Stimulated activated naive B cell treated with anti-CD40 and anti-IgM and Interleukin-4, amounts not matched to agents 10 μg/mL and 1 μg/mL and 100 μg/mL, for 72 hours (primary cell): ENCODE measurements at places on chromosomes 12 and 14.

GRCh38 chr12:31961137-31961536 lies 1.9 kb downstream of the RESF1 start:
- DNase-seq, result no peak

DNA sequence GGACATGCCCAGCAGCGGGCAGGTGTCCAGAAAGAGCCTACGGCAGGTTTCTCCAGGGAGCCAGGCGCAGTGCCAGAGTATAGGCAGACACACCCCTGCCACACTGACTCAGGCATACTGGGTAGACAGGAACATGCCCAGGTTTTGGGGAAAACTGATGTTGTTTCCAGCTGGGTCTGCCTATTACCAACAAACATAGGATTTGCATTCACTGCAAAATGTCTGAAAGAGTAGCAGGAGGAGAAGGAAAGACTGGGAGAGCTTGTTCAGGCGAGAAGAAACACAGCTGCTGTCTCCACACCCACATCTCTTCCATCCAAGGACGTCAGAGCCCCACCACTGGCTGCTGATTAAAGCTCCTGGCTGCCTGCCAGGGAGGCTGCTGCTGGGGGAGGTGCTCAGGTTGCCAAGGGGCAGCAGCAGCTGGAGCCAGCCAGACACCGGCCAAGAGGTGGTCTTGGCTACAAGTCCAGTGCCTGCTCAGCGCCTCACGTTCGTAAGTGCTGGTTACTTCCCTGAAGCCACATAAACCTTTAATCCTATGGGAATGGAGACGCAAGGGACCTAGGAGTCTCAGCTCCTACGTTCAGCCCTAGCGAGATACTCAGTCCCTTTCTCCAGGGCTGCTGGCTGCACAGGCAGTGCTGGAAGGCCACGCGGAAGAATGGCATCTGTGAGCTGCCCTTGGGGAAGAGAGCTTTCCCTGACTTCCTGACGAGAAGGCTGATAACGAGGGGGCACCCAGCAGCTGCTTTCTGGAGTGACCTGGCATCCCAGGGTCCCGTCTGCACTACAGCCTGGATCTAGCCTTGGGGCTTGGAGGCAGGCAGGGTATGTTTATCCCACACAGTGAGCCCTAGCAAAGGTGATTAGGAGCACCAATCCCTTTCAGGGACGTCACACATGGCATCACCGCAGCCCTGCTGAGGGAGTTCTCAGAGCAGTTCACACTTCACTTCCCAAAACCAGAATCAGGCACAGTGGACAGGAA lies 58.1 kb downstream of the PLEKHG3 start:
- DNase-seq, result no peak

DNA sequence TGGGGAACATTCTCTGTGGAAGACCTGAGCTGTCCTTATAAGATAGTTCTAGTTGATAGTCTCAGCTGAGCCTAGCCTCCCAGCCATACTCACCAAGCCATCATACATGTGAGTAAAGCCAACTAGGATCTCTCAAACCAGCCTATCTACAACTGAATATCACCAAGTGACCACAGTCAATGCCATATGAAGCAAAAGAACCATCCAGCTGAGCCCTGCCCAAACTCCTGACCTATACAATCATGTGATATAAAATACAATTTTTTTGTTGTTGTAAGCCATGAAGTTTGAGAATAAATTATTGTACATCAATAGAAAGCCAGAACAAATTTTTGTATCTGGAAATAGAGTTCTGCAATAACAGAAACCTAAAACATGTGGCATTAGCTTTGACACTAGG lies 118.3 kb downstream of the SLC25A21 start:
- DNase-seq, result no peak

- no peak for DNase-seq
These were observed 30.9 kb upstream of the AMN start for GRCh38 chr14:102891556-102891955.

DNA sequence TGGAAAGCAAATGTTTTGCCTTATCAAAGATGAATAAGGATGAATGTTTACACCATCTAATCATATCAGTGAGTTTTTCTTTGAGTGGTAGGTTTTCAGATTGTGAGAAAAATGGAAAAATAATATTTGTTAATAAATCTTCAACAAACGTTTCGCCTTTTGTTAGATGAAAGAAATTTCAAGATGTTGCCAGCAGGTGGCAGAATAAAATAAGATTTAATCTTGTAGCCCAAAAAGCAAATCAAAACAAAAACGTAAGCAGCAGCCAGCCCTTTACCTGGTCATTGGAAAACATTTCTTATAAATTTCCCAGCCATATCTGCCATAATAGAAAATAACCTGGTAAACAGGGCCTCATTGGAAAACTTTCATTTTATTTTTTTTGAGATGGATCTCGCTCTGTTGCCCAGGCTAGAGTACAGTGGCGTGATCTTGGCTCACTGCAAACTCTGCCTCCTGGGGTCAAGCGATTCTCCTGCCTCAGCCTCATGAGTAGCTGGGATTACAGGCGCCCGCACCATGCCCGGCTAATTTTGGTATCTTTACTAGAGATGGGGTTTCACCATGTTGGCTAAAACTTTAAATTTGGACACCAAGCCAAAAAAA lies 15.4 kb upstream of the TMEM120B start:
- DNase-seq, result no peak

DNA sequence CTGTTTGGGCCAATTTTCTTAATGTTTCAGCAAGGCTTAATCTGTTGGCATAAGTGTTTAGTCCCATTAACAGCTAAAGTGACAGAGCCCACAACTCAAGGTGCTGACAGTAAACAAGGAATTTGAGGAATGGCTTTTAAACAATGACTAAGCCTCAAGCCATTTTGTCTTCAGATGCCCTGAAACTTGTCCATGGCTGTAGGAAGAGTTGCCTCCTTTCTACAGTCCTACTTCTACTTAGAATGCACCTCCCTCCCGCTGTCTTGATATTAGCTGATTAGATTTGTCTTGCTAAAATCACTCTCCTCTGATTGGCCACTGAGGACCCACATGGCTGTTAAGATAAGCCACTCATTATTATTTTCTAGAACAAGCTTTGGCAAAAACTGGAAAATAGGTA lies 188.4 kb upstream of the OTX2 start:
- DNase-seq, result no peak

DNA sequence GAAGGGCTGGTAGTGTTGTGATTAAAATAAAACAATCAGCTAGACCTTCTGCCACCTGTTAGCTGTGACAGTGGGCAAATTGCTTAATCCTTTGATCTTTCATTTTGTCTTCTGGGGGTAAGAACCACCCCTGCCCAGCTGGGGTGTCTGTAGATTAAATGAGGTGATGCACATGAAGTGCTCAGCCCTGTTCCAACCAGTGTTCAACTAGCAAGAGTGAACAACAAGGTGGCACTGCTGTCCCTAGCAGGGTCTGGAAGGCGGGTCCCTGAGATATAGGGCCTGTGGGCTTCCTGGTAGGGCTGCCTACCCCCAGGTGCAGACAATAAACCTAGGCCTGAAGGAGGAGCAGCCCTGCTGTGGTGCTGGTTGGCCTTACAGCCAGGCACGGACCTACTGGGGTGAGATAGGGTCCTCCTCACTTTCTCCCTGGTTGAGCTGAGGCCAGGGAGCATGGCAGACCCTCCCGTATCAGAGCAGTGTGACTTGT lies 60.6 kb downstream of the ARL6IP4 start:
- DNase-seq, result no peak

- DNase-seq, result no peak
These were observed 32.2 kb downstream of the MIA2 start for GRCh38 chr14:39265806-39266524.

DNA sequence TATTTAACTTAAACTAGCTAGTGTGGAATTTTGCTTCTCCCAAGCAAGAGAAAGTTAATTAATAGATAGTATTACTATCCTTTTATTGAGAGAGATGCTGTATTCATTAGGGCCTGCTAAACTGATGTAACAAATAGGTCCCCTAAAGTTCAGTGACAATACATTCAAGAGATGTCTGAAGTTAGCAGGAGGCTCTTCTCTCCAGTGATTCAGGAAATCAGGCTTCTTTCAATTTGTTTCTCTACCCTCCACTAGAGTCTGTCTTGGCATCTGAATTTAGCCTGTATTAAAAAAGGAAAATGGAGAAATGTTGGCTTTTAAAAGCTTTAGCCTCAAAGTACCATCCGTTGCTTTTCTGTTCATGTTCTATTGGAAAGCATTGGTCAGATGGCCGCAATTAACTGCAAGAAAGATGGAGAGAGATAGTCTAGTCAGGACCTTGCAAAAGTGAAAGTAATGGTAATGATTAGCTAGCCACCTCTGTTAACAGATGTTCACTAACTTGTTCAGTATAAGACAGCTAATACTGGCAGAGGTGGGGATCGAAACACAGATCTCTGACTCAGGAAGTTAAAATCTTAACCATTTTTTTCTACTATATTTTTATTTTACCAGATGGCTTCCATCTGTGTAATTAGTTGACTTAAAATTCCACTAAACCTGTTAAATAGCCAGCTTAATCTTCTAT lies 786.8 kb downstream of the TMTC2 start:
- DNase-seq, result no peak

- no peak for DNase-seq
These were observed 40.9 kb upstream of the VASH1 start for GRCh38 chr14:76720382-76720813.

DNA sequence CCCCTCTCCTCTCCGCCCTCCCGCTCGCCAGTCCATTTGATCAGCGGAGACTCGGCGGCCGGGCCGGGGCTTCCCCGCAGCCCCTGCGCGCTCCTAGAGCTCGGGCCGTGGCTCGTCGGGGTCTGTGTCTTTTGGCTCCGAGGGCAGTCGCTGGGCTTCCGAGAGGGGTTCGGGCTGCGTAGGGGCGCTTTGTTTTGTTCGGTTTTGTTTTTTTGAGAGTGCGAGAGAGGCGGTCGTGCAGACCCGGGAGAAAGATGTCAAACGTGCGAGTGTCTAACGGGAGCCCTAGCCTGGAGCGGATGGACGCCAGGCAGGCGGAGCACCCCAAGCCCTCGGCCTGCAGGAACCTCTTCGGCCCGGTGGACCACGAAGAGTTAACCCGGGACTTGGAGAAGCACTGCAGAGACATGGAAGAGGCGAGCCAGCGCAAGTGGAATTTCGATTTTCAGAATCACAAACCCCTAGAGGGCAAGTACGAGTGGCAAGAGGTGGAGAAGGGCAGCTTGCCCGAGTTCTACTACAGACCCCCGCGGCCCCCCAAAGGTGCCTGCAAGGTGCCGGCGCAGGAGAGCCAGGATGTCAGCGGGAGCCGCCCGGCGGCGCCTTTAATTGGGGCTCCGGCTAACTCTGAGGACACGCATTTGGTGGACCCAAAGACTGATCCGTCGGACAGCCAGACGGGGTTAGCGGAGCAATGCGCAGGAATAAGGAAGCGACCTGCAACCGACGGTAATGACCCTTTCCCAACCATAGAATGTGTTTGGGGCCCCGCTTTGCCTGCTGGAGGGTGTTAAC lies 615 bp downstream of the CDKN1B start:
- DNase-seq, result peak; percentile 9

GRCh38 chr14:95520346-95520745 lies 3.9 kb upstream of the SYNE3 start:
- no peak for DNase-seq

GRCh38 chr12:104669089-104669721 lies 212.5 kb downstream of the CHST11 start:
- no peak for DNase-seq

DNA sequence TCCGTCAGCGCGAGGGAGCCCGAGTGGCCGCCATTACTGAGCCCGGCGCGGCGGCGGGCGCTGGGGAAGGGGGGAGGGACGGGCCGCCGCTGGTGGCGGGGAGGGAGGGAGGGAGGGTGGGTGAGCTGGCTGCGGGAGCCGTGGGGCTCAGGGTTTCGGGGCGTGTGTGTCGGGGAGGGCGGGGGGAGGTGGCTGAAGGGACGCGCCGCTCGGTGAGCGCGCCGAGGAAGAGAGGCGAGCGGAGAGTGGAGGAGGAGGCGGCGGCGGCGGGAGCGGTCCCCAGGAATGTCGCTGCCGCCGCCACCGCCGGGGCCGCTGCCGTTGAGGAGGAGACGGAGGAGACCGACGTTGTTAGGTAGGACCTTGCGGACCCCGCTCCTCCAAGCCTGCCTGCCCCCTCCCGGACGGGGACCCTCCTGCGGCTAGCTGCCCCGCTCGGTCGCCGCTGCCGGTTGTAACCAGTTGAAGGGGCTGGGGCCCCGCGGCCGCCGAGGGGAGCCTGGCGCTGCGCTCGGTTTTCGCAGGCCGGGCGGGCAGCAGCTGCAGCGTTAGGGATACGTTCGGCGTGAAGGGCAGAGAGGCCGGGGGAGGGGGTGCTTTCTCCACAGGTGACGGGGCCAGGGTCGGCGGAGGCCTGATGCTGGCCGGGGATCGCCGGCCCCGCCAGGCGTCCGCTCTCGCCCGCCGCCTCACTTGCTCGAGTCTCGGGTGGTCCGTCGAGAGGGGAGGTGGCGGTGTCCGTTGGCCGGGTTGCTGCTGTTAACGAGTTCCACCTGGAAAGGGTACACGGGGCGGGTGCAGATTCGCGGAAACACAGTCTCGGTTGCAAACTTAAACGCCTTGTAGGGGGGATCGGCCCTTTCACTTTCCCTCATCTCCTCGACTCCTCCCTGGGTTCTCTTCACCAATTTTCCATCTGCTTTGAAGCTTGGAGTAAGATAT lies at the start of gene ARHGAP5:
Gene ARHGAP5 (plus strand): TSS at position 224 of the 942 bp plus-strand sequence. CDS start 13,366 bp downstream, outside the sequence.
- DNase-seq, result peak; percentile 35

GRCh38 chr14:64935508-64935907 lies 7.0 kb downstream of the GPX2 start:
- DNase-seq, result no peak

DNA sequence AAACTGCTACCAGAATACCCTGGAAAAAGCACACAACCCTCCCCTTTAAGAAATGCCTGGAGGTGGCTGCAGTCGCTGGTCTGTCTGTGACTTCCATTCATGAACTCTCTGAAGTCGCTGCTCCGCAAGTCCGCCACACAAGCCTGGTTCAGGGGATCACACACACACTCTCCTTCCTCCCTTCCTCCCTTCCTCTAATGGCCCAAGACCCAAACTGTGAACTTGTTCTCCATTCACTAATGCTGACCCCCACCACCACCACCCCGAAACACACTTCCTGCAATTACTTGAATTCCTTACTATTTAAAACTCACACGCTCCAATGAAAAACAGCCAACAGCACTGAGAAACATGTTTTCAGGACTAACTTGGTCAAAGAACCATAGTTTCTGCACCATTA lies 1.0 kb upstream of the LMO3 start:
- DNase-seq, result no peak

DNA sequence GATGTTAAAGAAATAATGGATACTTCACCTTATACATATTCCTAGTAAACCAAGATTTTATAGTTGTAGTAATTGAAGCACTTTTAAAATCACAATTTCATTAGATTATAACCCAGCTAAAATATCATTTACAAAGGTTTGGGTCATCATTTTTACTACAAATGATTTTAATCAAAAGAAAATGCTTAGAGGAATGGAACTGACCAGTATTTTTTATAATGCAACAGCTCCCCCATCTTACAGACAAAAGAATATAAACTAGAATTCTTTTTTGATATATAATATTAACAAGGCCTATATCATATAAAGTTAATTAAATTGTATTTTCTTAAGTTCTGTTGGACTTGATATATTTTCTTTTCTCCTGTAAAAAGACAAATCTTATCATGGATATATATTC lies 20.4 kb upstream of the LRFN5 start:
- no peak for DNase-seq
